ENCODE measurements at places on chromosomes 5 and 9. TPM values are rescaled to one million over a fixed set of nuclear protein-coding genes. Genes with fewer than 3 reads are reported as not detected.

GRCh38 chr5:171158581-171158980 lies 150.5 kb upstream of the TLX3 start:
- H3K27ac ChIP-seq = no peak overlapping the region
- DNase-seq = no peak
- H3K4me3 ChIP-seq = no peak overlapping the region

- no peak overlapping the region for H3K27ac ChIP-seq
- H3K4me3 ChIP-seq = no peak overlapping the region
- no peaks in the 10 kb centered on the region for H3K27me3 ChIP-seq
- no peaks in the 10 kb centered on the region for H3K4me1 ChIP-seq
Observed at GRCh38 chr5:161719157-161719556, 33.6 kb downstream of the GABRA6 start.

CARTPT gene
- not detected for total RNA-seq

GRCh38 chr9:115103746-115104477 lies 14.0 kb downstream of the TNC start:
- no peak overlapping the region for H3K4me3 ChIP-seq
- no peak for DNase-seq
- no peaks in the 10 kb centered on the region for H3K27me3 ChIP-seq
- peaks cover 4% of the 10 kb centered on the region for H3K36me3 ChIP-seq
- H3K27ac ChIP-seq = no peak overlapping the region

- H3K4me3 ChIP-seq = no peak overlapping the region
- no peaks in the 10 kb centered on the region for H3K4me1 ChIP-seq
- no peak overlapping the region for H3K27ac ChIP-seq
Observed at GRCh38 chr5:42656651-42657015, 100.0 kb upstream of the CCDC152 start.

GRCh38 chr5:107337281-107337680 lies 333.5 kb downstream of the EFNA5 start:
- H3K36me3 ChIP-seq = no peaks in the 10 kb centered on the region
- H3K4me3 ChIP-seq = no peak overlapping the region
- H3K27me3 ChIP-seq = no peaks in the 10 kb centered on the region
- H3K4me1 ChIP-seq = peaks cover 5% of the 10 kb centered on the region
- DNase-seq = no peak
- no peak overlapping the region for H3K27ac ChIP-seq

DNA sequence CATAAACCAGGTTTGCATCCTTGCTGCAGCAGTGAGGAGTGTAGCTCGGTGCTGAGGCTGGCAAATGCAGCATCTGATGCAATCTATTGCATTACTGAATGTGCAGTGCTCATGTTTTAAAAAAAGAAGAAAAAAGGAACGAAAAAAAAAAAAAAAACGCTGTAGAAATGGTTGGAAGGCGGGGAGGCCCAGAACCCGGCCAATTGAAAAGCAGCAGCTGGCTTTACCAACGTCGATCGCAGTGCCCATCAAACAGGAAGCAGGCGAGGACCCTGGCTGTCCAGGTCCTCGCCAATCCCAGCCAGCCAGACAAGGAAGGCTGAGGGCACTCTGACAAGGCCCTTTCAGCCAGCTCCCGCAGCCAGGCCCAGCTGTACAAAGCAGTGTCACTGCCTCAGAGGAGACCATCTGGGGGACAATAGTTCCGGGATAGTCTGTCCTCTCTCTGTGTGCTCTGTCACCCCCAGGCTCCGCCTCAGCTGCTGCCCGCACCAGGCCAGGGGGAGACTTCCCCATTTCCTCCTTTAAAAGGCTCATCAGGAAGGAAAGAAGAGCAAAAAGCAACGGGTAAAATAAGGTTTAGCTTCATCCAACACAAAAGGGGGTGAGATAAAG lies 21.8 kb upstream of the CPEB4 start:
- H3K36me3 ChIP-seq = no peaks in the 10 kb centered on the region
- H3K4me1 ChIP-seq = peaks cover 24% of the 10 kb centered on the region
- H3K27me3 ChIP-seq = no peaks in the 10 kb centered on the region

Data from Calu3 (cell line).